Osteoblast (primary cell): ENCODE measurements at places on chromosomes 1 and 21. TPM values are rescaled to one million over a fixed set of nuclear protein-coding genes. Genes with fewer than 3 reads are reported as not detected.

GRCh38 chr21:31363720-31364119, 19.7 kb upstream of the TIAM1 start:
- no peak for DNase-seq

AGMAT gene
- total RNA-seq, result 2.2 and 2.7 TPM in 2 replicates

- peak; percentile 95 for DNase-seq
These were observed at the start of gene PLEKHM2 for GRCh38 chr1:15684042-15684461. TSS of gene PLEKHM2 (plus strand) at chr1:15684320. CDS start at chr1:15684559, 239 bp downstream.

DNA sequence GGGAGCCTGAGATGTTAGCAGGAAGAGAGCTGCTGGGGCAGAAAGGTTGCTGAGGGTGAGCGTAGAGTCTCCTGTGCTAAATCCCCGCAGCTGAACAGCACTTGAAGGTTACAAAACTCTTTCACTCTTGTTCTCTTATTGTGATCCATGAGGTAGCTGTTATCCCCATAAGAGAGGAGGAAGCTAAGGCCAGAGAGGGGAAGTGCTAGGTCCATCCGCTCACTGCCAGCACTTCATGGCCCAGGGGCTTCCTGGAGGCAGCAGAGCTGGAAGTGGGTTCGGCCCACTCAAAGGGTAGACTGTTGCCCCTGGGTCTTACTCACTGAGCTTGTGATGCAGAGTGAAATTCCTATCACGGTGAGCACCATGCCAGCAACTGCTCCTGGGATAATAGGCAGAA, 5.6 kb downstream of the TMEM234 start:
- DNase-seq, result no peak

DNA sequence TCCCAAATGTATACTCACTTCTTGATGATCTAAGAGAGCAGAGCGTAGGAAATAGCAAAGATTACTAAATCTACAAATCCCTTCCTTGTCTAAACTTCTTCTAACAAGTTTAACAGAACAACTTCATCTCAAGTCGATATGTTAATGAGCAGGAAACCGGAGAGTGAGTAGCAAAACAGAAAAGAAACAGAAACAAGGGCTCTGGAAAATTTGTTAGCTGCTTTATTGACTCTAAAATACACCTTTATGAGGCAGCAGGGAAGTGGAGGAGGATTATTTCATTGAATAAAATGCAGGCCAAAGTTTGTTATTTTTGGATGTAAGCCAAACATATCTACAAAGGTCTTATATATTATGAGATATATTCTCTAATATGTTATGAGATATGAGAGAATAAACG, 192.4 kb downstream of the LRRIQ3 start:
- DNase-seq, result no peak

- DNase-seq, result no peak
These were observed 132.3 kb downstream of the URB2 start for GRCh38 chr1:229758101-229759036.

KANK4 gene
- total RNA-seq, result under 0.01 TPM in 2 replicates

- DNase-seq, result peak; percentile 75
These were observed 23.3 kb downstream of the ETNK2 start for GRCh38 chr1:204128464-204128963.

GRCh38 chr1:53442299-53442698, 16.9 kb upstream of the DMRTB1 start:
- DNase-seq, result no peak

DNA sequence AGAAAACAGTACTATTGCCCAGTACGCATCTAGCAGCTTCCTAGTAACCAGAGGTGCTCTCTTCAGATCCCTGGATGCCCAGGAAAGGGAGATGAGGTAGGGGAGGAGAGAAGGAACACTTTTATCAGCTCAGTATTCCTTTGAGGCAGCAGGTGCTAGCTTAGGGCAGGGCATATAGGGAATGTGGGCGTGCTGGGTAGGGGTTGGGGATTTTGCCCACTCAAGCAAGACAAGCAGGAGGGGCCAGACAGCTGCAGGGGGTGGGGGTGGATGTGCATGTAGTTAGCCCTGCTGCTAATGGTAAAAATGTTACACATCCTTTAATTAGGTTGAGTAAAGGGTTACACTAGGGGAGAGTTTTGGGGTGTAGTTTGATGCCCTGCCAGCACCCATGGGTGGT, 18.1 kb upstream of the AVPR1B start:
- DNase-seq, result no peak

DNA sequence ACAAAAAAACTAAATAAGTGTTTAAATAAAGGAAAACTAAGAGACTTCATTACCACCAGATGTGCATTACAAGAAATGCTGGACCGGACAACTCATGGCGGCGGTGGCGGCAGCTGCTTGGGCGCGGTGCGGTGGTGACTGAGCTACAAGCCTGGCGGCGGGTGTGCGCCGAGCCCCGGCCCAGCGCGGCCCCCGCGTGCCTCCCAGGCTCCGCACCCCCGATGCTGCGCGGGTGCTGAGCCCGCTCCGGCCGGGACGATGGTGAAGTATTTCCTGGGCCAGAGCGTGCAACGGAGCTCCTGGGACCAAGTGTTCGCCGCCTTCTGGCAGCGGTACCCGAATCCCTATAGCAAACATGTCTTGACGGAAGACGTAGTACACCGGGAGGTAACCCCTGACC, 52.2 kb upstream of the RCOR3 start:
- DNase-seq, result no peak

- DNase-seq, result no peak
These were observed 5.6 kb downstream of the SETDB1 start for GRCh38 chr1:150931773-150932172.

GRCh38 chr1:233269656-233270055, 25.9 kb downstream of the PCNX2 start:
- no peak for DNase-seq

CFAP74 gene
- total RNA-seq, result not detected in 2 replicates

- DNase-seq, result no peak
These were observed 12.3 kb downstream of the ZRANB2 start for GRCh38 chr1:71068325-71069240.

- no peak for DNase-seq
These were observed 238.9 kb upstream of the PRMT6 start for GRCh38 chr1:106817575-106817974.

DNA sequence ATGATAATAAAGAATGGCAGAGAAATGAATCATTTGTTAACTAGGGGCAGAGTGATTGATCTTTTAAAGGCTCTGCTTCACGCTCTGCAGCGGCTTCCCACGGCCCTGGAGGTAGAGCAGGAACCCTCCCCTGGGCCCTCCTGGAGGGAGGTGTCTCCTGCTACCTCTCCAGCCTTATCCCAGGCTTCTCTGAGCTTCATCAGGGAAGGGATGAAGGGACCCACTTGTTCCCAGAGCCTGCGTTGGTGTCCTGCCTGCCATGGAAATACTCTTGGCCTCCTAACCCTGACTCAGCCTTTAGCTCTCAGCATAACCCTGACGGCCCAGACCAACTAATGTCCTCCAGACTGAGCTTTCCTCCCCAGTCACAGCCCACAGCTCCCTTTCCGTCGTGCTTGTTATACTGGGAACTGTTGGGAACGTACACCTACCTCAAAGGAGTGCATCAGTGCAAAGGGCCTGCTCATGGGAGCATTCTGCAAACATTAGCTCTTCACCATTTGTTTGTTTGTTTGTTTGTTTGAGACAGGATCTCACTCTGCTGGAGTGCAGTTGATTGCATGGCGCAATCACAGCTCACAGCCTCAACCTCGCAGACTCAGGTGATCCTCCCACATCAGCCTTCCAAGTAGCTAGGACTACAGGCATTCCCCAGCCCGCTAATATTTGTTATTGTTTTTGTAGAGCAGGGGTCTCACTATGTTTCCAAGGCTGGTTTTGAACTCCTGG, 17.4 kb upstream of the HNRNPU start:
- DNase-seq, result no peak

- DNase-seq, result peak; percentile 99
These were observed 62.3 kb upstream of the ADARB1 start for GRCh38 chr21:45011911-45012661.

DNA sequence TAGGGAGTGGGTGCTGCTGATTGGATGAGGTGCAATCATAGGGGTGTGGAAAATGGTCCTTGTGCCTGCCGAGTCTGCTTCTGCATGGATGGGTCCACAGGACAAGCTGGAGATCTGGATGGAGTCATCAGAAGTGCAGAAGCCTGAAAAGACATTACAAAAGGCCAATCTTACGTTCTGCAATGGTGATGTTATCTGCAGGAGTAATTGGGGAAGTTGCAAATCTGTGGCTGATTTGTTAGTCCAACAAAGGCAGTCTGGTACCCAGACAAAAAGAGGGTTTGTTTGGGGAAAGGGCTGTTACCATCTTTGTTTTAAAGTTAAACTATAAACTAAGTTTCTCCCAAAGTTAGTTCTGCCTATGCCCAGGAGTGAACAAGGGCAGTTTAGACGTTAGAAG, 166.5 kb downstream of the PGBD5 start:
- DNase-seq, result no peak

DNA sequence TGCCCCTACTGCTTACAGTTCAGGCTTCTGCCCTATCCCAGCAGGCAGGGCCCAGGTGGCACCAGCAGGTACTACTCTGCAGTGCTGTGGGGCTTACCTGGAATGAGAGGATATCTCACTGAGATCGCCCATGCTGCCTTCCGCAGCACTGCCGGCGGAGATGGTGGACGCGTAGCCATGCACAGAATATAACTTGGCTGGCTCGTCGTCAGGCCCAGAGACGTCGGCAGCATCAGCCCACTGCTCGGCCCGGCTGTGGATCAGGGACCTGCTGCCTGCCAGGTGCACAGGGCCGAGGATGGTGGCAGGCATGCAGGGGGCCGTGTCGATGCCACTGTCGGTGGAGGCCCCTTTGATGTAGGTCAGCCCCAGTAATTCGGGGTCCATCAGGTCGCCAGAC, 190.9 kb downstream of the SIPA1L2 start:
- no peak for DNase-seq

DNA sequence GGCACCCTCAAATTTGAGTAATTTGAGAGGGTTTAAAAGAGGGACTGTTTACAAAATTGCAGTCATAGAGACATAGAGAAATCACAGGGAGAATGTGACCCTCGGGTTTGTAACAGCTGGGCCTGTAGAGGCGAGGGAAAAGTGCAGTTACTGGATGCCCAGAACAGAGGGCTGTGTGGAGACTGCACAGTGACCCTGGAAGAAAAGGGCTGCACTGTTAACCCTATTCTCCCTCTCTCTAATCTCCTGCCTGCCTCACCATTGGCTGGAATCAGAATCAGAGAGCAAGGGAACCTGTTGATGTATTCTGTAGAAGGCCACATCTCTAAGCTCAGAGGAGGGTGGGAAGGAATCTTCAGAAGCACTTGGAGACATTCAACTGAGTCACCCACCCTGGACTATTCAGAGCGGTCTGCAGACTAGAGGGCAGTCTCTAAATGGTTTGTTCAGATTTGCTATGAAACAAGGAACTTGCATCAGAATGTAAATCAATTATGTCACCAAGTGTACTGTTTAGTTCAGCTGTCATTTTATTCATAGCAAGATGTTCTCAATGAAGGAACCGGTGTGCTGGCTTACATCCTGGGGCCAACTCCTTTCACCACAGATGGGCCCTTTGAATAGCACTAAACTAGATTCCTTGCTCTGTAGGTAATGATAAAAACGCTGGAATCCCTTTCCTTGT, 132.2 kb upstream of the HOOK1 start:
- no peak for DNase-seq

SHE gene
- not detected in 2 replicates for total RNA-seq

DNA sequence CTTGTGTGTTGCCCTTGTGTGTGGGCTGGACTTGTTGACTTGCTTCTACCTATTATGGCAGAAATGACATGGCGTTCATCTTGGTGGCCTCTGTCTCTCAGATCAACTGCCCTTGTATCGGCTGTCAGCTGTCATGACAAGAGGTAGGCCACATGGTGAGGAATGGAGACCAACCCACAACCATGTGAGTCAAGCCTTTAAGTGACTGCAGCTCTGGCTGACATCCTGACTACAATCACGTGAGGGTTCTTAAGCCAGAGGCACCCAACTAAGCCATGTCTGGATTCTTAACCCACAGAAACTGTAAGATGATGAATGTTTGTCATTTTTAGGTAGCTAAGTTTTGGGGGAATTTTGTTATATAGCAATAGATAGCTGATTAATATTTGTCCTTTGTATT, 82.1 kb downstream of the KCND3 start:
- DNase-seq, result no peak
